T-helper 1 cell (primary cell): ENCODE measurements at places on chromosomes 5 and 9.

GRCh38 chr5:137665678-137666460 is 70.0 kb downstream of the KLHL3 start:
- no peak for DNase-seq

DNA sequence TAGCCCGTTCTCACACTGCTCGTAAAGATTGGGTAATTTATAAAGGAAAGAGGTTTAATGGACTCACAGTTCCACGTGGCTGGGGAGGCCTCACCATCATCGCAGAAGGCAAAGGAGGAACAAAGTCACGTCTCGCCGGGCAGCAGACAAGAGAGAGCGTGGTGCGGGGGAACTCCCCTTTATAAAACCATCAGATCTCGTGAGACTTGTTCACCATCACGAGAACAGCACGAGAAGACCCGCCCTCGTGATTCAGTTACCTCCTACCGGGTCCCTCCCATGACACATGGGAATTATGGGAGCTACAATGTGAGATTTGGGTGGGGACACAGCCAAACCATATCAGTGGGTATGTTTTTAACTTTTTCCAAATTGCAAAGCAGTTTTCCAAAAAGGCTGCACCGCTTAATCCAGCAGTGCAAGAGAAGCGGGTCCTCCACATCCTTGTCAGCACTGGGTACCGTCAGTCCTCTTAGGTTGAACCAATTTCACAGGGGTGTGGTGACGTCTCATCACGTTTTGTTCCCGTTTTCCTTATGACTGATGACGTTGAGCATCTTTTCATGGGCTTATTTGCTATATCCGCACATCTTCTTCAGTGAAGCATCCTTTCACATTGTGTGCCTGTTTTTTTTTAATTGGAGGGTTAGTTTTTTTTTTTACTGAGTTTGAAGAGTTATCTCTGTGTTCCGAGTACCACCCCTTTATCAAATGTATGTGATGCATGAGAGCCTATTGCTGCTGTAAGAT is 8.0 kb upstream of the FCN2 start:
- DNase-seq, result no peak

- DNase-seq, result no peak
Observed at GRCh38 chr9:29965834-29966233, 2392.6 kb upstream of the C9orf72 start.

- no peak for DNase-seq
Observed at GRCh38 chr9:3477236-3477834, 48.5 kb downstream of the RFX3 start.
